ENCODE measurements at places on chromosomes 3 and 15.

GRCh38 chr3:189278221-189278620, 106.5 kb downstream of the TPRG1 start:
- DNase-seq: no peak

- DNase-seq: no peak
These were observed 119.7 kb downstream of the SNRK start for GRCh38 chr3:43405888-43406642.

DNA sequence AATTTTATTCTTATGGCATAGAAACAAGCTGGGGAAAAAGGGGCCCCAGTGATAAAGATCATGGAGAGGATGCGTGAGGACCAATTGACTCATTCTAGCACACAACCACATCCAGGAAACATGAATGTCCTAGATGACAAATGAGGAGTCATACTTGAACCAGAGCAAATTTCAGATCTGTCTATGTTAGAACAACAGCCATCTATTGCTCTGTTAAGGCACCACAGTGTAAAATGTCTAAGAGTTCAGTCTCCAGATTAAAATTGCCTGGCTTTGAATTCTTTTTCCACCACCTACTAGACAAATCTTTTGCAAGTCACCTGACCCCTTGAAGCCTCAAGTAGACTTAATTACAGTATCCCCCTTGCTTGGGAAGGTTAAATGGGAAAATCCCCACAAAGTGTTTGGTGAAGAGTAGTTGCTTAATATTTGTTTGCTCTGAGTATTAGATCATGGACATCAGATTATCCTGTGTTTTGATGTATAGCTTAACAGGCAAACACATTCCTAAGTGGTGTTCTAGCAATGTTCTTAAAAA, 258.7 kb upstream of the TGFBR2 start:
- no peak for DNase-seq

GRCh38 chr3:13713396-13713795, 164.5 kb downstream of the FBLN2 start:
- DNase-seq: no peak

DNA sequence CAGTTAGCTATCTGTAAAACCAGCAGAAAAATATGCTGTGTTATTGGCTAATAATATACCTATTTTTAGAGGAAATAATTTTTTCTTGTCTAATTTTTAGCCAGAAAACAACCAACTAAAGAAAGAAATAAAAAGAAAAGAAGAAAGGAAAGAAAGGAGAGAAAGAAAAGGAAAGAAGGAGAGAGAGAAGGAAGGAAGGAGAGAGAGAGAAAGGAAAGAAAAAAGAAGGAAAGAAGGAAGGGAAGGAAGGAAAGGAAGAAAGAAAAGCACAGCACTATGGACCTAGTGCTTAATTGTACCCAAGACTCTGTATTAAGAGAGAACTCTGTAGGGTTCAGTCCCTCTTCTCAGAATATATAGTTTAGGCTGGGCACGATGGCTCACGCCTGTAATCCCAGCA, 3.3 kb upstream of the PAQR9 start:
- no peak for DNase-seq

DNA sequence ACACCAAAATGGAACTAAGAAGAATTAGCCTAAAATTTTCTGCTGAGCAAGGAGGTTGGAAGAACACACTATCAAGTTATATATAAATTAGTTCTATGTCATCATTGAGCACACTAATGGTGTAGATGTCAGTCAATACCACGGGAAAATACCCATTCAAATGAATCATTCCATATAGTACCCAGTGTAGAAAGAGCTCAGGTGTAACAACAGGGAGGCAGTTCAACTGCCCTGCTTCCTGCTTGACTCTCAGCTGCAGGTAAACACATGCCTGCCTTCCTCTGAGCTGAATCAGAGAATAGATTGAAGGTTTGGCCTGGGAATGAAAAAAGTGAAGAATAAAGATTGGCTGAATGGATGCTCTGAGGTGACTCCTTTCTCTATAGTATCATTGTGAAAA, 1088.0 kb downstream of the AGBL1 start:
- no peak for DNase-seq

DNA sequence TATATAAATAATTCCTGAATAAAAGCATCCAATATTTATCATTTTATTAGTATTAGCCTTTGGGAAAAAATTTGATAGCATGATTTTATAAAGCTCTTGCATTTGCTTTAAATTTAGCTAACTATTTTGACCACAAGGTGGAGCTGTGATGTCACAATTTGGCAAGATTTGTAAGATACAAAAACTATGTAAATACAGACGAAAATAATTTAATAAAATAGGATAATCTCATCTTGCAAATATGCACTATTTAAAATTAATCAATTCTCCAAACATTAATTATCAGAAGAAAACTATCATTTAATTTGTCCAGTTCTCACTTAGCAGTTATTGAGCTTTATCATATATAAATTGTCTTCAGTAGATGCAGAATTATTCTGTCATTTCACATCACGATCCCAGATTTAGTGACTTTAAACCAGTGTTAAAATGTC, 95.4 kb downstream of the PLOD2 start:
- DNase-seq: peak; percentile 50

- DNase-seq: no peak
These were observed 11.7 kb downstream of the TPM1 start for GRCh38 chr15:63054281-63054683.

DNA sequence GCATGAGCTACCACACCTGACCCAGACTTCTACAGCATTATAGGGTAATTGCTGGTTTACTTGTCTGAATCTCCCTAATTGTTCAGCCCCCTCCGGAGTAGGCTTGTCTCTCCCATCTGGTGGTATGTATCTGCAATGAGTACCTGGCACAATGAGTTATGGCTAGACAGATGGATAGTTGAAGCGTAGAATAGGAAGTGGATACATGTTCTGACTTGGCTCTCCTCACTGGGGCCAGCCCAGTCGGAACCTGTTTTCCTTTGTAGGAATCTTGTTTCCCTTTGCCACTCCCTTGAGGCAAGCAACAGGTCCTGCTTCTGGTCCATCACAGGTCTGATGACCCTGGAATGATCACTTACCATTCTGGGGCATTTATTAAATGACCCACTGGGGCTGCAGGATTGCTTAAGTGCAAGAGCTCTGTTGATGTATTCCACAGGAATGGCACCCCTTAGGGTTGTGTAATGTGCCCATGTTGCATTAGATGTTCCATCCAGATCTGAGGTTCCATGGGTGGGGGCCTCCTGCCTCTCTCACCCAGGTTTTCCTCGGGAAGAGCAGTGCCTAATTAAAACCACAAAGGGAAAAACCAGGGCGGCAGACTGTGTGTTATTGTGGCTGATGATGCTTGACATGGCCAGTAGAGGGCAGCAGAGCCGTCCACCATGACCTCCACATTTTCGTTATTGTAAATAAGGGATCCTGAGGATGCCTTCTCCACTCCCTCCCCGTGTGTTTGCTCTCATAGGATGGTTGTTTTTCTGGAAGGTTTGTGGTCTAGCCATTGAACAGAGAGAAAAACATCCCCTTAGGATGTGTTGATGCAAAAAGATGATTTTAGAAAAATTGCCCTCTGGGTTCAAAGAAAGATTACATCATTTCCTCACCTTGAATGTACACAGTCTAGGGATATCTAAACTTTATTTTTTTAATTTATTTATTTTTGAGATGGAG, 58.0 kb downstream of the CMTM8 start:
- DNase-seq: peak; percentile 47

DNA sequence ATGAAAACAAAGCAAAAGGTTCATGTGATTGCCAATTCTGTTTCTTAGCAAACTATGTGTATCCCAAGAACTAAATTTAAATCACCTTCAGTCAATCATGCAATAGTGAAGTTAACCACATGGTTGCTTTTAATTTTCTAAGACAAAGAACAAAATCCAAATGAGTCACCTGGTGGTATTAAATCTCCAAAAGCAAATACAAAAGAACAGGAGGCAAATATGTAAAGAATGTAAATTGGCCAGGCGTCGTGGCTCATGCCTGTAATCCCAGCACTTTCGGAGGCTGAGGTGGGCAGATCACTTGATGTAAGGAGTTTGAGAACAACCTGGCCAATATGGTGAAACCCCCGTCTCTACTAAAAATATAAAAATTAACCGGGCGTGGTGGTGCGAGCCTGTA, 54.2 kb upstream of the PIK3R4 start:
- no peak for DNase-seq

GRCh38 chr3:11969986-11970385, 34.2 kb upstream of the SYN2 start:
- DNase-seq: no peak

DNA sequence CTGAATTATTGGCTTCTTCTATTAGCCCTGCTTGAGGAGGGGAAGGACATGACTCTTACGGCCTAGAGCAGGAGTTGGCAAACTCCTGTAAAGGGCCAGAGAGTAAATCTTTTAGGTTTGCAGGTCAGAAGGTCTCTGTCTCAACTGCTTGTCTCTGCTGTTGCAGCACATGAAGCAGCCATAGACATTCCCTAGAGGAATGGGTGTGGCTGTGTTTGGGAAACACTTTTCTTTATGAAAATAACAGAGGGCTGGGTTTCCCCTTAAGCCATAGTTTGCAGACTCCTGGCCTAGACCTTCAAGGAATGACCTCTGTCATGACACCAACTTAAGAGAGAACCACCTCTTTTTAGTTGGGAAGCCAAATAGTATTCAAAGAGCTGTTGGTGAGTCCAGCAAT, 10.3 kb downstream of the TRAK1 start:
- no peak for DNase-seq

DNA sequence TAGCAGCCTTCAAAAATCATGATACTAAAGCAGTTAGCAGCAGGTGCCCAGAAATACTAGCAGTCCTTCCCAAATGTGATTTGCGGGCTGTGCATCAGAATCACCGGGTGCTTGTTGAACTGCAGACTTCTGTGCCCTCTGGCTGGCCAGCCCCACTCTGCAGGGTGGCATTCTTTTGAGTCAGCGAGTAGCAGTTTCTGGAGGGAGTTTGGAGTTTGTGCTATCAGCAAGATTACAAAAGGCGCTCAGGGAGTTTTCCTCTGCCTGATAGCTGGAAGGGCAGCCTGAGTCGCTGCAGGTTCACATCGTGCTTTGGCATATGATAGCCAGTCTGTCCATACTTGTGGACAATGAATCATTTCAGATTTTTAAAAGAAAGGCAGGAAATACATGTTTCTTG, 57.6 kb downstream of the CLDN11 start:
- no peak for DNase-seq

DNA sequence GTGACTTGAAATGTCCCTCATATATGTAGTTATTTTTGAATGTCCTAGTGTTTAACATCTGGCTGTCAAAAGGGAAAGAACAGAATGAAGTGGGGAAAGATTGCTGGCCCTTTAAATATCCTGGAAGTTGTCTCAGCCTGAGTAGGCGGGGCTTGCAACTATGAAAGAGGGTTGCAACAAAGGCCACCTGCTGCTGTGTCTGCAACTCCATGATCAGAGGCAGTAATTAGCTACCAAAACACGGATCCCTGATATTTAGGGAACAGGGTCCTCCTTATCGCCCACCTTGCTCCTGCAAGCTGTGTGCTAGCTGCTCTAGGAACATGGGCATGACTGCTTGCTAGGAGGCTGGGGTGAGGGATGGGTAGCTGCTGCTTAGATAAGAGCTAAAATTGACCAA, 100.2 kb upstream of the CFAP20DC start:
- no peak for DNase-seq

GRCh38 chr3:128521715-128522114, 28.7 kb upstream of the GATA2 start:
- no peak for DNase-seq

GRCh38 chr15:41671656-41672648, 11.7 kb downstream of the MGA start:
- peak; percentile 15 for DNase-seq

GRCh38 chr3:73056014-73056844, 5.2 kb upstream of the EBLN2 start:
- DNase-seq: peak; percentile 15

GRCh38 chr3:112463250-112463649, 36.0 kb downstream of the BTLA start:
- DNase-seq: no peak

DNA sequence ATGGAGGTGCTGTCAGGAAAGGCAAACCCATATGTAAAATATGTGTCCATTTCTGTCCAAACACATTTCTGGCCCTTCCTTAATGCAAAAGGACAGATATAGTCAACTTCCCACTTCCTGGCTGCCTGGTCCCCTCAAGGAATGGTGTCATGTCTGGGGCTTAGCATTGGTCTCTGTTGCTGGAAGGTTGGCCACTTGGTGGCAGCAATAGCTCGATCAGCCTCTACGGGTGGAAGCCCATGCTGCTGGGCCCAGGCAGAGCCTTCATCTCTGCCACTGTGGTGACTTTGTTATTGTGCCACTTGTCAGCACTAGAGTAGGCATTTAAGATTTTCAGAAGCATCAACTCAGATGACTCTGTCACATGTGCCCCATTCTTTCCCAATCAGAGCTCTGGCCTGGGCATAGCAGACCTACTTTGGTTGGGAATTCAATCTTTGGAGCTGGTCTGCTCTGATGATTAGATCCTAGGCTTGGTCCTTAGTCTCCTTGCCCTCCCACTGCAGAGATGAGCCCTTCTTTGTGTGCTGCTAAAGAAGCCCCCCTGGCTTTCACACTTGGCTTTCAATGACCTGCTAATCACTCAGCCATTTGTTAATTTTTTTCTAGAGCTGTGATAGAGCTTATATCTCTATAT, 51.0 kb upstream of the SPSB4 start:
- DNase-seq: peak; percentile 73

DNA sequence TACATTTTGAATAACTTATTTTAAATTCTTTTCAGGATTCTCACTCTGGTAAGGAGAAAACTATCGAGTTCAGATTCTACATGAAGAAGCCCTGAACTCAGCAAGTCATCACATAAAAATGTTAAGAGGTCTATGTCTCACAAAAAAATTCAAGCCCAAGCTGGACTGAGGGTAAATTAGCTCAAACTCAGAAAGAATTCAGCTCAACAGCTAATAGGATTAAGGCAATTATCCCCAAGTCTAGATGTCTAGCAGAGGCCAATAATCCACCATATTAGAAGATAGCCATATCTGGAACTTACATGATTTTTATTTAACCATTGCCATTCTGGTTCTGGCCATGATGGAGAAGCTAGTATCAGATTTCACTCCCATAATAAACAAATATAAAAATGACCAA, 909.7 kb downstream of the PLOD2 start:
- DNase-seq: no peak

- DNase-seq: peak; percentile 43
These were observed 30.6 kb downstream of the FLNB start for GRCh38 chr3:58038675-58039292.

GRCh38 chr15:101027273-101027901, 108.2 kb downstream of the LRRK1 start:
- DNase-seq: no peak

DNA sequence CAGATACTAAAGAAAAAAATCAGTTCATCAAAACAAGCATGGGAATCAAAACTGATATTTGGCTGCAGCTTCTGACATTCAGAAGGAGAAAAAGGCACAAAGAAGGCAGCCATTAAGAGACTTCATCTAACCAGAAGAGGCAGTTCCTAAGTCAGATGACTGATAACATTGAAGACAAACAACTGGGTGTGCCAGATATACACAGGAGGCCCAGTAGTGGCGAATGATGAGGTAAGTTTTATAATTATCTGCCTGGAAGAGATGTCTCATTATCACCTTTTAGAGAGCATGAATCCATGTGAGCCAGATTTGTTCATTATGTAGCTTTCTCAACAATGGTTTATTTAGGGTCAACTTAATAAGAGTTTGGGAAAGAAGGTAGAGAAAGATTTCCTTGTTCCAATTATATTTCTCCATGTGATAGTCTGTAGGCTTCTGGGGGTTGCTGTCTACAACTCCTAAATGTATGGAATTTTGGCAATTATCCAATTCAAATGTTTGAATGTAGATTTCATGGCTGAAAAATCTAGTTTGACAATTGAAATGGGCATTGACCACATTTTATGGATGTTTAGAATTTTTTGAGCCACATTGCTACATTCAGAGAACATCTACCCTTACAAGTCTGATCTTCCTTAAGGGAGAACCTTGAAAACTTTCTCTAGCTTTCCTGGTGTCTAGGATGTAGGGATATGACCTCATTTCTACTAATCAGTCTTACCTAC, 50.4 kb upstream of the RASGRF1 start:
- no peak for DNase-seq
